ENCODE measurements at places on chromosomes 13 and 19.

GRCh38 chr19:11426656-11427055 is 7.5 kb upstream of the RGL3 start:
- no peak for DNase-seq

DNA sequence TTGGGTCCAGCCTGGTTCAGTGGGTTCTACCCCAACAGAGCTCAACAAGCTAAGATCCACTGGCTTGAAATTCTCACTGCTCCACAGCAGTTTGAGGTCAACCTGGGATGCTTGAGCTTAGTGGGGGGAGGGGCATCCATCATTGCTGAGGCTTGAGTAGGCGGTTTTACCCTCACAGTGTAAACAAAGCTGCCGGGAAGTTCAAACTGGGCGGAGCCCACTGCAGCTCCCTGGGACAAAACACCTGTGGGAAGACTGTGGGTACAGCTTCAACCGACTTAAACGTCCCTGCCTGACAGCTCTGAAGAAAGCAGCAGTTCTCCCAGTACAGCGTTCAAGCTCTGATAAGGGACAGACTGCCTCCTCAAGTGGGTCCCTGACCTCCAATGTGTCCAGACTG is 1161.9 kb downstream of the UQCRFS1 start:
- DNase-seq = no peak

DNA sequence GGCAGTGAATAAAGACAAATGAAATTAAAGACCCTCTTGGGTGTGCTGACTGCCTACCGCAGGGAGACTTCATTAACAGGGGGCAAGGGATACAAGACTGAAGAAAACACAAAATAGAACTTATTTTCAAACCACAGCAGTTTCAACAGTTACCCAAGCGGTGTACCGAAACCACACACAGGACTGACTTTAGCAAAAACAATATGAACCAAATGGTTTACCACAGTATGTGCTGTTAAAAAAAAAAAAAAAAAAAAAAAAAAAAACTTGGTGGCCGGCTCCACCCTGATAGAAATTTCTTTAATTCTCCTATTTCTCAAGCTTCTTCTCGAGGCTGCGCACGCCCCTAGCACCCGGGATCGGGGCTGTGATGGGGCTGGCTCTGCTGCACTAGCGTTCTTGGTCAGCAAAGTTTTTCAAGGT is 42.6 kb downstream of the KLF2 start:
- DNase-seq = no peak

- DNase-seq = no peak
Observed at GRCh38 chr13:113536461-113537110, 46.1 kb upstream of the DCUN1D2 start.

DNA sequence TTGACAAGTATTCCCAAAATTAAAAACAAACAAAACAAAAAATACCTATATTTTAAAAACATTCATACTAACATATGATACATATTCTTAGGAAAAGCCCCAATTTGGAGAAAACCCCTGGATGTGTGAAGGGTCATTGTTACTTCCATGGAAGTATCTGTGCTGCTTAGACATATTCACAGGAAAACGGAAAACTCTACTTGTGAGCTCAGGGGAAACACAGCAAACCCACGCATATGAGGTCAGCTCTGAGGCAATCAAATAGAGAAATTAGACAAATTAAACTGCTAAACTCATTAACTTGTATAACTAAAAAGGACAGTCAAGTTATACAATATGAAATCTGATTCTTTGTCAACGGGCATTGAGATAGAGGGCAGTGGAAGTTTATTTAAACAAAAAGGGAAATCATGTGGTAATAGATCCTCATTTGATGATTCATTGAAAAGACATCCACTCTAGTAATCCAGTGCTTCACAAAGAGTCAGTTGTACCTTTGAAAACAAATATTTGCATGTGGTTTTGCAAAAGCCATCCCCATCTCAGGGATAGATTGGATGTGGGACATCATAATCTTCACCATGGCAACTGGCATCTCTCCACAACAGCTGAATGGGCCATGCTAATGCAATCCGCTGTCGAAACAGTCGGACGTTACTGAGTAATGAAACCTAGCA is 423.4 kb downstream of the ITGBL1 start:
- peak; percentile 75 for DNase-seq

- no peak for DNase-seq
Observed at GRCh38 chr19:29529646-29530539, 4.1 kb downstream of the VSTM2B start.

DNA sequence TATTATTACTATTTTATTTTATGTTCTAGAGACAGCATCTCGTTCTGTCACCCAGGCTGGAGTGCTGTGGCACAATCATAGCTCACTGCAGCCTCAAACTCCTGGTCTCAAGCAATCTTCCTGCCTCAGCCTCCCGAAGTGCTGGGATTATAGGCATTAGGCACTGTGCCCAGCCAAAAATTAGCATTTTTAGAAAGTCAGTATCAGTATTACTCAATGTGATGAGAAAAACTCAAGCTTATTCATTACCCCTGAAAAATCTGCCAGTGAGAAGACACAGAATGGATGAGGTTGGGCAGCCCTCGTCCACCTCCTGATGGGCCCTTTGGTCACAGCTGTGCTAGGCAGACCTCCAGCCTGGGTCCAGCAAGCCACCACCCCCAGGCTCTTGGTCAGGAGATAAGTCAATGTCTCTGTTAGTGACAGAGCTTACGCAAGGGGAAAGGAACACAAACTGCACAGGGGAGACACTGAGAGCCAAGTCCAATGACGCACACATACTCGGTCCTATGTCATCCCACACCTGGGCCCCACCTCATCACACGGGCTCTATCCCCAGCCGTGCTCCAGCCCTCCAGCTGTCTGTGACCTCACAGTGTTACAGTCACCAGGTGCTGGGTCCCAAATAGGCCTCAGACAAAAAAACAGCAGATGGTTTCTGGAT is 19.8 kb downstream of the PEPD start:
- no peak for DNase-seq

DNA sequence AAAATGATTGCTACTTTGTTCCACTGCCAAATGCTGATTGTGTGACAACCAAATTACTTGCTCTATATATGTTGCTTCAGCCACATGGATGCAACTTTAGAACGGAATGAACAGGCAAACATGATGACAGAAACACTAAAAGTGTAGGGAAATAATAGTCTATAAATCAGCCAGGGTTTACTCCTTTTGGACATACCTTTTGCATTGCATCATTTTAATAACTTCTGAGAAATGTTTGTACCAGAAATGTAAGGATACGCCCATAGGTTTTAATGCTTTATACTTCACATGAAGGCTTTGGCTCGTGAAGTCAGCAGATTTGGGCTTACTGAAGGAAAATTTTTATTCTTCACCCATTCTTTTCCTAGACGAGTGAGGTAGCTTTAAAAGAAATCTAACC is 141.0 kb downstream of the POSTN start:
- DNase-seq = no peak

DNA sequence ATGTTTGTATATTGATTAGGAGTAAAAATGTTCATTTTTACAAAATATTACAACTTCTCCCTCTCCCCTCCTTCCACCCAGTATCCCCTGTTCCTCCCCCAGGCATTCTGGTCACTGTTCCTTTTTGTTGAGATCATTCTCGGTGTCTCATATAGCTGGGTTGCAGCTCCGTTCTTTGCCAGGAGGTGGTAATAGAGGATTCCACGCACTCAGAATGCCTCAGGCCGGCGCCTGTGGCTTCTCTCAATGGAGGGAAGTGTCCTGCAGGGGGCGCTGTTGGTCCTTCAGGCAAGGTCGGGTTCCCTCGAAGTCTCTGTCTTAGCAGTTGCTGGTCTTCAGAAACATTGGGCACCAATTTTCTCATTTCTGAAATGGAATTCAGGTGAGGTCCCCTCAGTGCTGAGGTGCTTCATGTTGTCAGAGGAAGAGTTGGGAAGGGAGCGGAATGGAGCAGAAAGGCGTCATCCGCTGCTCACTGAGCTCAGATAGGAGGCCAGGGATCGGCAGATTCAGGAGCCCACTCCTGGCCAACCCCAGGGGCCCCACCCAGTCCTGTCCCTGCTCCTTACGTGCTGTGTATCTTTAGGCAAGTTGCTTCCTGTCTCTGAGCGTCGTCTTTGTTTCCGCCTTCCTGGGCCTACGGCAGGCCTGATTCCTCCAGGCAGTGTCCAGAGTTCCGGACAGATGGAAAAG is 10.3 kb upstream of the GARIN5A start:
- peak; percentile 31 for DNase-seq

GRCh38 chr19:2663920-2664571 is 38.4 kb downstream of the GNG7 start:
- DNase-seq = no peak

DNA sequence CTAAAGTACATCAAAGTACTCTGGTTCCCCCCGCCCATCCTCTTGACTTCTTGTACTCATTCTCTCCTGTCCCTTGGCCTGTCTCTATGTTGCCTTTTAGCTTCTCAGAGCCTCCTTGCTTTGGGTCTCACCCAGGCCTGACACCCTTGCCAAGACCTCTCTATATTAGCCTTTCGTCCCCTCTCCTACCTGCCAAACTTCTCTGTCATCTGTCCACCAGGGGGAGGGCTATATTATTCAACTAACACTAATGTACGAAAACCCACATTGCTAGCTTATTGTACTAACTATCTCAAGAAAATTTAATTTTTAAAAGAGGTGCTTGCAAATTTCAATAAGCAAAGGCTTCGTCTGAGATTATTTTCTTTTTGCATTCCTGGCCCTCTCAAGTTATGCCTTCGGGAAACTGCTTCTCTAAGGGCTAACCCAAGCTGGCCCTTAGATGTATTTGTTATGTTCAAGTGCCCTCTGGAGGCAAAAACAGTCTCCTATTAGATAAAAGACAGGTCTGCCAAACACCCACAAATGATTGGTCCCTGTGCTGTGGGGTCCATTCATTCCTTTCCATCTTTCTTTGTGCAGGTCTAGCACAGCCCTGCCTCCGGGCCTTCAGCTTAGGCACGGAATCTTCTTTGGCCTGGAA is 6.3 kb upstream of the MRPS31 start:
- peak; percentile 56 for DNase-seq

GRCh38 chr19:1563251-1563650 is 4.9 kb downstream of the MEX3D start:
- DNase-seq = no peak

GRCh38 chr13:32430018-32430747 is 2.3 kb upstream of the N4BP2L1 start:
- no peak for DNase-seq

- no peak for DNase-seq
Observed at GRCh38 chr13:70662231-70662940, 554.1 kb upstream of the KLHL1 start.

GRCh38 chr13:73482556-73482955 is 423.8 kb downstream of the KLF5 start:
- DNase-seq = no peak

- no peak for DNase-seq
Observed at GRCh38 chr19:30790056-30790680, 418.0 kb downstream of the ZNF536 start.

DNA sequence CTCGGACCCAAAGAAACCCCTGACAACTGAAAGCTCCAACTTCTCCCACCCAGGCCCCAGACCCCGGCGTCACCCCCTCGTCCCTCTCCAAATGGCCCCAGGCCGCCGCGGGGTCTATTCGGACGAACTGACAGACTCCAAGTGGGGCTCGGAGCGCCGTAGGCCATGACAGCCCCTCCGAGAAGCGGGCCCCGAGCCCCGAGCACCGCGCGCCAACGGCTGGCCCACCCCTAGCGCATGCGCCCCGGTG is 360 bp downstream of the DDX39A start:
- DNase-seq = no peak

DNA sequence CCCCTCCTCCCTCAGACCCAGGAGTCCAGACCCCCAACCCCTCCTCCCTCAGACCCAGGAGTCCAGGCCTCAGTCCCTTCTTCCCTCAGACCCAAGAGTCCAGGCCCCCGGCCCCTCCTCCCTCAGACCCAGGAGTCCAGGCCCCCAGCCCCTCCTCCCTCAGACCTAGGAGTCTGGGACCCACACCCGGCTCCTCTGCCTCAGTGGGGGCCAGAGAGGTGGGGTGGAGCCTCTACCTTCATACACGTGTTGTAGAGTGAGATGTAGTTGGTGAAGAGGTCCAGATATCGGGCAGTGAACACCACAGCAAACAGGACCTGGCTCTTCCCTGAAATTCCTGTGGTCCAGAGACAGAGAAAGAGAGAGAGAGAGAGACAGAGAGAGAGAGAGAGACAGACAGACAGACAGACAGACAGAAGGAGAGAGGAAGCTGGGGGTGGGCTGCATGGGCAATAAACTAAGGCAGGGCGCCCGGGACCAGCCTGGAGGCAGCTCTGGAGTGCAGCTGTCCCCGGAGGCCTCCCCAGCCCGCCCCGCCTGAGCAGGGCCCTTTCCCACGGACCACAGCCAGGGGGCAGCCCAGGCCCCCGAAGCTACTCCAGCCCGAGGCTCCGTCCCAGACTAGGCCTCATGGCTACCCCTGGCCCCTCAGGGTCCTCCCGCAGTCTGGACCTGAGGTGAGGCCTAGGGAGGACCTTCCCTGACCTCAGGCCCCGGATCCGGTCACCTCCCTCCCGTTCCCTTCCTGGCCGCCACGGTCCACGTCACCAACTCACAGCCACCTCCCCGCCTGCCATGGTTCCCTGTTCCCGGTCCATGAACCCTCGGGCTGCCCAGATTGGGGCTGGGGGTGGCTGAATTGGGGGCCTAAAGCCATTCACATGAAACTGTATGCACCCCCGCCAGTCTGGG is 907 bp downstream of the KDELR1 start:
- DNase-seq = peak; percentile 61

GRCh38 chr13:101792189-101792588 is 339.7 kb downstream of the ITGBL1 start:
- no peak for DNase-seq

DNA sequence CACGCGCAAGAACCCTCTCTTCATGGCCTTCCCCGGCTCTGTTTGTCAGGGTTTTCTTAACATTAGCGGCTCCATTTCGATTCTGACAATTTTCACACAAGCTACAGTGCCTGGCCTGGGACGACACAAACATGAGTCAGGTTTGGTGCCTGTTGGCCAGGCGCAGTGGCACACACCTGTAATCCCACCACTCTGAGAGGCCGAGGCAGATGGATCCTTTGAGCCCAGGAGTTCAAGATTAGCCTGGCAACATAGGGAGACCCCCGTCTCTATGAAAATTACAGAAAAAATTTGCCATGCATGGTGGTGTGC is 1.9 kb upstream of the RAB20 start:
- DNase-seq = no peak

- DNase-seq = no peak
Observed at GRCh38 chr13:31094331-31095015, 67.2 kb downstream of the HSPH1 start.
